ENCODE measurements at places on chromosomes 7 and 10.

- DNase-seq, result peak; percentile 67
Measured at GRCh38 chr7:43735802-43736603, 6.7 kb upstream of the COA1 start.

DNA sequence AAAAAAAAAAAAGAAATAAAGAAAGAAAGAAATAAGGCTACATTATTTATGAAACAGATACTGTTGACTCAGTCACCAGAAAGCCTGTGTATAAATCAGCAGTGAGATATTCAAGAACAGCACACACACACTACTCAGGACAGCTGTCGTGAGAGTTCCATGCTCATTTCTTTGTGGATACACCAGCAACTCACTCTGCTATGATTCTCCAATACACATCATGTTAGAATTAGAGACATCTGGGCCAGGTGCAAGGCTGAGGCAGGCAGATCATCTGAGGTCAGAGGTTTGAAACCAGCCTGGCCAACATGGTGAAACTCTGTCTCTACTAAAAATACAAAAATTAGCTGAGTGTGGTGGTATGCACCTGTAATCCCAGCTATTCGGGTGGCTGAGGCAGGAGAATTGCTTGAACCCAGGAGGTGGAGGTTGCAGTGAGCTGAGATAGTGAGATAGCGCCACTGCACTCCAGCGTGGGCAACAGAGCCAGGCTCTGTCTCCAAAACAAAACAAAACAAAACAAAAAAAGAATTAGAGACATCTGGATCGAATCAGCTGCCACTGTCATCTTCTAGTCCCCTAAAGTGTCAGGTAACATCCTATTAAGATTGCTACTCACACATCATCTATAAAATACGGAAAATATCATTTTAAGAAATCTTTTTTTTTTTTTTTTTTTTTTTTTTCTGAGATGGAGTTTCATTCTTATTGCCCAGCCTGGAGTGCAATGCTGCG is 11.2 kb upstream of the NUPR2 start:
- DNase-seq, result no peak

- DNase-seq, result no peak
Measured at GRCh38 chr7:148260599-148260998, 330.0 kb upstream of the C7orf33 start.

DNA sequence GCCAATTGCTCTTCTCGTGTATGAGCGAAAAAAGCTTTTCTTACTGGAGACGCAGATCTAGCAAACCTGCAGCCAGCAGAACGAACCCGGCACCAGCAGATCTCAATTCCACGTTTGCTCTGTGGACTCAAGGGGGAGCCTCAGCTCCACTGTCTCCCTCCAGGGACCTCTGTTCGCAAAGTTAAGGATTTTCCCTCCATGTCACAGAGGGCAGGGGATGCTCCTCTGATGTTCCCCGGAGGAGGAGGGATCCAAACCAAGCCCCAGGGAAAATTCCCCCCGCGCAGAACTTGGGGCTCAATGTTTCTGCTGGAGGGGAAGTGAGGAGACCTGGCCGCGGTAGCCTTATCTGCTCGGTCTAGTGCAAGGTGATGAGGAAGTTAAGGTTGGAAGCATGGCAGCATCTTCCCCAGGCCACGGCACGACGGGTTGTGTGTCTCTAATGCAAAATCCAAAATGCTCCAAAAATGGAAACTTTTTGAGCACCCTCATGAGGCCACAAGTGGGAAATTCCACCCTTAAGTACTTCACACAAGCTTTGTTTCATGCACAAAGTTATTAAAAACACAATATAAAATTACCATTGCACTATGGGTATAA is 9.0 kb downstream of the IQCE start:
- DNase-seq, result no peak
